ENCODE measurements at places on chromosomes 16 and 17. TPM values are rescaled to one million over a fixed set of nuclear protein-coding genes. Genes with fewer than 3 reads are reported as not detected.

DNA sequence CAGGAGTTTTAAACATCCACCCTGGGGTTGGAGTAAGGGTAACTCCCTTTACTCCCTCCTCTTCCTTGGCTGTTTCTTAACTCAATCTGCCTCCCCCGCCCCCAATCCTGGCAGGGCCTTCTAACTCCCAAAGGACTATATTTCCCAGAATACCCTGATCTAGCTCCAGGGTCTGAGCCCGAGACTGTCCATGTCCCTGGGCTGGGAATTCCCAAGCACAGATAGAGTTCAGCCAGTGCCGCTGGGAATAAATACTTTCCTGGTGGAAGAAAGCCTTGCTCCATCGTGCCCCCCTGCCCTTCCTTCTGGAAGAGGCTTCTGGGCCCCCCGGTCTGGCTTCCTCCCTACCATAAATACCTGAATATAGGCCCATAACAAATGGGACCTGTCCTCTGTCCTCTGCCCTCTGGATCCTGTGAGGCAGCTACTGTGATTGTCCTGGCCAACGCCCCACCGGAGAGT is 10.2 kb downstream of the BAHCC1 start:
- peak overlapping the region; percentile 87 for H3K27ac ChIP-seq
- no peaks in the 10 kb centered on the region for H3K27me3 ChIP-seq
- no peaks in the 10 kb centered on the region for H3K4me1 ChIP-seq
- DNase-seq: peak; percentile 94
- no peaks in the 10 kb centered on the region for H3K36me3 ChIP-seq

The IRF8 gene
- polyA plus RNA-seq: 13.3 TPM

- no peaks in the 10 kb centered on the region for H3K27me3 ChIP-seq
- no peak overlapping the region for H3K27ac ChIP-seq
- H3K36me3 ChIP-seq: no peaks in the 10 kb centered on the region
- no peak overlapping the region for H3K4me3 ChIP-seq
- peaks cover 8% of the 10 kb centered on the region for H3K4me1 ChIP-seq
Observed at GRCh38 chr17:2266045-2266864, 37.3 kb downstream of the SMG6 start.

DNA sequence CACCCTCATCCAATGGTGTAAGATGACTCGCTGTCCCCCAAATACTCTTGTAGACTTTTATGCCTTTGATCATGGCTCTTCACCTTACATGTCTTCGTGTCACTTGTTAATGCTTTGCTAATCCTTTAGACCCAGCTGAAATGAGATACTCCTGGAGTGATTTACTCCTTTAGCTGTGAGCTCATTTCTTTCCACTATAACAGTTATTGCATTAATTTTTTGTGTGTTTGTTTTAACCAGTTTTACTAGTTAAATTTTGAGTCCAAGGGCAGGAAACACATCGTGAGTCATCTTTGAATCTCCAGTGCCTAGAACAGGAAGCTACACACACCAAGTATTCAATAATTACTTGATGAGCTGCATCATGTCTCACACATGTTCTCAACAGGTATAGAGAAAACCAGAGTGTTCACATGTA is 6.5 kb upstream of the CTCF start:
- no peaks in the 10 kb centered on the region for H3K4me1 ChIP-seq
- no peak for DNase-seq
- no peaks in the 10 kb centered on the region for H3K27me3 ChIP-seq
- no peaks in the 10 kb centered on the region for H3K36me3 ChIP-seq

The TAT gene
- polyA plus RNA-seq: not detected

DNA sequence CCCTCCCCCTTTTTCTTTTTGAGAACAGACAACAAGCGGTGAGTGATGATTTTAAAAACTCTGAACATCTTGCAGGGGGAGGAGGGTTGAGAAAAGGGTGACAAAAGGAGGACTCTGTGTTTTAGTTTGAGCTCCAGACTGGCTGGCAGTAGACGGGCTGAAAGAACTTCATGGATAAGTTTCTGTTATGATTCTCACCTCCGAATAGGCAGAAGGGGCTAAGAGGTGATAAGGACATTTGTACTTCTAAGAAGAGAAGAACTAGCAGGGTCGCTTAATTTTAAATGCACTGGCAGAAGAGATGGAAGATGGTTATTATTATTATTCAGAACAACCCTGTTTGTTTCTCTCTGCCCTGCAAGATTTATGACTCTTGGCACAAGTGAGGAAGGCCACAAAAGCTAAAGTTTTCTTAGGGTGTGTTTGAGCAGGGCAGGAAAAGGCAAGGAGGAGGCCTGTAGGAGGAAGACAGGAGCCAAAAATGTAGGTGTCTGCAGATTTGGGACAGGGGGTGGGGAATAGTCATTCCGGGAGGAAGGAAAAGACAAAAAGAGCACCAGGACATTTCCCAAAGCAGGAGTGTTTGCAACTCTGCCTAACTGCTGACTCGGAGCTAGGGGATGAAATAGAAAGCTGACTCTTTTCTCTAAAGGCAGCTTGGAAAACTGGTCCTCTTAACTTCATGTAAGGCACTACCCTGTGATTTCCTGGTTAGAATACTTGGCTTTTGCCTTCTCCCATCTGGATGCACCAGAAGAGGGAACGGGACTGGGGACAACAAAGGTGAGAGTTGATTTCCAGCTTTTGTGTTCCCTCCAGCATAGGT is 11.9 kb upstream of the HOXB2 start:
- no peak overlapping the region for H3K4me3 ChIP-seq
- DNase-seq: no peak
- H3K36me3 ChIP-seq: no peaks in the 10 kb centered on the region

- H3K4me1 ChIP-seq: no peaks in the 10 kb centered on the region
- H3K27me3 ChIP-seq: no peaks in the 10 kb centered on the region
- no peak overlapping the region for H3K4me3 ChIP-seq
- no peaks in the 10 kb centered on the region for H3K36me3 ChIP-seq
- no peak overlapping the region for H3K27ac ChIP-seq
Observed at GRCh38 chr16:89303617-89304016, 86.1 kb downstream of the ZNF778 start.

The GGT6 gene
- 3.5 TPM for polyA plus RNA-seq

The DYNLRB2 gene
- polyA plus RNA-seq: 1.4 TPM

The CDRT15 gene
- not detected for polyA plus RNA-seq

The KCNH6 gene
- polyA plus RNA-seq: not detected

- no peaks in the 10 kb centered on the region for H3K4me1 ChIP-seq
- no peaks in the 10 kb centered on the region for H3K27me3 ChIP-seq
- H3K36me3 ChIP-seq: no peaks in the 10 kb centered on the region
- H3K4me3 ChIP-seq: no peak overlapping the region
Observed at GRCh38 chr17:18014006-18014405, 25.0 kb downstream of the ATPAF2 start.

DNA sequence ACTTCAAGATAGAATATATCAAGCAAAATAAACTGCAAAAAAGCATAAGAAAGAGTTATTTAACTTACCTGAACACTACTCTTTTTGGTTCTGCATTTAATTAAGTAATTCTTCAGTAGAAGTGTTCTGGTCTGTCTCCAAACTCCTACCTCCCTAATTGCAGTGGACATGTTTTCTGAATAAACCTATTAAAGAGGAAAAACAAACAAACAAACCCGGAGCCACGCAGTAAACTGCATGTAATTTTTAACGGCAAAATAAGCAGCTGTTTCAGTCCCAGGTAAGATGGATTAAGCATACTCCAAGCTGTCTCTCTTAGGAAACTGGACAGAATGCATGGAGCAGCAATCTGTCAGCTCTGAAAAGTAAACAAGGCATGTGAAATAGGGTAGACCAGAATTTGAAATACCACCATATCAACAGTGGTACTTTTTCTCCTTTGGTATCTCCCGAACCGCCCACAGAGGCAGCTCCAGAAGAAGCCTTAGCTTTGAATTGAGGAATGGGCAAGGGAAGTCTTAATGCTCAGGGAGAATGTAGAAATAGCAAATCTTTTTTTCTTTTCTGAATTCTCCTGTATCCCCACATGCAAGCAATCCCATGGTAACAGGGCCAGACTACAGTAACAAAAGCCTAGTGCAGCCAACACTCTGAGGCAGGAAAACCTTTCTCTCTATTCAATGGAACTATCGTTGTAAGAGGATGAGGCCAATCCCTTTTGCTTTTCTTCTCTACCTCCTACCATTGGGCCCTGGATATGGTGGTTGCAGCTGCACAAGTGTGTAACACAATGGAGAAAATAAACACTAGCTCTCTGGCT is 12.5 kb downstream of the ABCA5 start:
- H3K27ac ChIP-seq: no peak overlapping the region
- no peaks in the 10 kb centered on the region for H3K4me1 ChIP-seq
- no peak overlapping the region for H3K4me3 ChIP-seq
- H3K36me3 ChIP-seq: no peaks in the 10 kb centered on the region

GRCh38 chr17:35612924-35613521 is 25.9 kb downstream of the AP2B1 start:
- H3K27me3 ChIP-seq: no peaks in the 10 kb centered on the region
- DNase-seq: peak; percentile 53
- H3K4me1 ChIP-seq: no peaks in the 10 kb centered on the region
- no peak overlapping the region for H3K27ac ChIP-seq

DNA sequence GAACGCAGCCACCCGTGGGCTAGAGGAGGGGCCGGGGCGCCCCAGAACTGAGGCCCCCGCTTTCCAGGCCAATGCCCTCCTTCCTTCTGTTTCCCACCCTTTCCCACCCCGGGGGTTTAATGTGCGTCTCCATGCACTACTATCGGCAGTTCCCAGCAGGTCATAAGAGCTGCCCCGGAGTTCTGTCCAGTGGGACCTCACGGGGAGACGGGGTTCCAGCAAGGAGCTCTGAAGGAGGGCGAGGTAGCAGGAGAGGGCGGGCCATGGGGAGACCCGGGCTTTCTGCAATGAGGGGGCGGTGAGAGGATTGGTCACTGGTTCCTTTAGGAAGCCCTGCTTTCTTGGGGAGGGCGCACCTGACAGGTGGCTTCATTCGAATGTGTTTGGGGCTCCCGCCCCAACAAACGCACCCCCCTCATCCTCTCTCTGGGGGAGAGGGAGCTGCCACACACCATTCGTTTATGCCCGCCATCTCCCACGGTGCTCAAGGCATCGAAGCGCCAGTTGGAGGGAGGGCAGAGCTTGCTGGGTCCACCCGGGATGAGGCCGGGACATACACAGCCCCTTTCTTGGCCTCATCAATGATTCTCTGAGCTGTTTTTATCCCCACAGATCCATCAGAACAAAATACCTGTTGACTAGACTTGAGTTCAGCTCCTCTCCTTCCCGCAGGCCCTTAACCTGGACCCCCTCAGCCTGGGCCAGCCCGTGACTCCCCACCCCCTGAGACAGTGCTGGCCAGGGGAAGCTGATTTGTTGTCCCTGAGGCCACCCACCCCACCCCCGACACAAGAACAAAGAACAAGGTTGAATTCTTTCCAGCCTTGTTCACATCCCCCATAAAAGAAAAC is 44.1 kb downstream of the SLC7A5 start:
- no peaks in the 10 kb centered on the region for H3K4me1 ChIP-seq
- H3K36me3 ChIP-seq: no peaks in the 10 kb centered on the region
- no peak for DNase-seq
- no peak overlapping the region for H3K27ac ChIP-seq
- no peak overlapping the region for H3K4me3 ChIP-seq

The MVD gene
- polyA plus RNA-seq: 19.8 TPM

DNA sequence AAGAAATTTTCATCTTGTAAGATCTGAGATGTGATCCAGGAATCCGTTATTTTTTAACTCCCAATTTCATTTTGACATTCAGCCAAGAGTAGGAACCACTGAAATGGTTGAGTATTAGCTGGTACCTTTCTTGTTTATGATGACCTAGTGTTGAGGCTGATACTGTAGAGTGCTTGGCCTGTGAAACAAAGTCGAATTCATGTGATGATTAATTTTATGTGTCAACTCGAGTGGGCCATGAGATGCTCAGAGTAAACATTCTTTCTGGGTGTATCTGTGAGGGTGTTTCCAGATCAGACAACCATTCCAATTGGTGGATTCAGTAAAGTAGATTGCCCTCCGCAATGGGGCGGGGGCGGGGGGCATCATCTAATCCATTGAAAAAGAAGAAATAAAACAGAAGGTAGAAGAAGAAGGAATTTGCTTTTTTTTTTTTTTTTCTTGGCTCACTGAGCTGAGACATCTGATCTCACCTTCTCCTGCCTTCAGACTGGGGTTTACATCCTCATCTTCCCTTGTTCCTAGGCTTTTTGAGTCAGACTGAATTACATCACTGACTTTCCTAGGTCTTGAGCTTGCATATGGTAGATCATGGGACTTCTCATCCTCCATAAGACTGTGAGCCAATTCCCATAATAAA is 264.6 kb upstream of the KCNJ16 start:
- H3K27ac ChIP-seq: no peak overlapping the region
- DNase-seq: no peak
- H3K4me1 ChIP-seq: no peaks in the 10 kb centered on the region
- no peaks in the 10 kb centered on the region for H3K27me3 ChIP-seq

DNA sequence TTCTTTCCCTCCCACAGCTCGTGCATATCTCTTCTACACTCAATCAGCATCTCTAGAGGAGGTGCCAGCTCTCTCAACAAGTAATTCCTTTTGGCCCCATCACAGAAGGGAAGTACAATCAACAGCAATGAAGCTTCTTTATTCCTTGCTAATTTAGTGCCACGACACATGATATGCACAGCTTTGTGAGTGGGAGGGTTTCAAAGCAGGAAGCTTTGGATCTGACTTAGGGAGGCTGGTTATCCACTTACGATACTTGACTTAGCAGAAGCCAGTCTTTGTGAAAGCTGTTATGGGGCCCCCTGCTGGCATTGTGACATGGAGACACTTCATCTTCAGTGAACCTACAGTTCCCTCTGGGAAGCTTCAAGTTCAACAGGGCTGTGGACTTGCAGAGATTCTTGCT is 81.0 kb downstream of the TMEM100 start:
- no peak overlapping the region for H3K4me3 ChIP-seq
- no peaks in the 10 kb centered on the region for H3K27me3 ChIP-seq

DNA sequence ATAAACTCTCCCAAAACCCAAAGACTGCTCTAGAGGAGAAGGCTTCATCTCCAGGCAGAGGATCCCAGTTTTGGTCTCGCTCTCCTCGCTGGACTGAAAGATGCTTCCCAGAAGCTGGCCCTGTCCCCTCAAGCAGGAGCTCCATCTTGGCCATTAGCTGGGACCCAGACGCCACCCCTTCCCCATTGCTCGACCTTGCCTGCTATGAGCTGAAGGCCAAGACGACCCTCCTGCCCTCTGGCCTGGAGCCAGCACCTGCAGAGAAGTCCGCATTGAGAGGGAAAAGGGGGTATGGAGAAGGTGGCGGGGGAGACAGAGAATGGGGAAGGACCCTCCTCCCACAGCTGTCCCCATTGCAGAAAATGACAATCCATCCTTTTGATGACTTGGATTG is 3.6 kb upstream of the RCVRN start:
- no peaks in the 10 kb centered on the region for H3K27me3 ChIP-seq
- no peak for DNase-seq
- H3K36me3 ChIP-seq: no peaks in the 10 kb centered on the region
- no peak overlapping the region for H3K4me3 ChIP-seq

Data from aorta (tissue), 5 donors.